Hematopoietic multipotent progenitor cell treated with erythropoietin and hydrocortisone succinate and interleukin-3 and kit ligand, for 17 days (in vitro differentiated cells): ENCODE measurements at places on chromosomes 7 and 10.

- DNase-seq = no peak
These were observed 7.7 kb downstream of the HDAC9 start for GRCh38 chr7:18503126-18503866.

- peak; percentile 21 for DNase-seq
These were observed 701 bp upstream of the GBX1 start for GRCh38 chr7:151168003-151168786.

DNA sequence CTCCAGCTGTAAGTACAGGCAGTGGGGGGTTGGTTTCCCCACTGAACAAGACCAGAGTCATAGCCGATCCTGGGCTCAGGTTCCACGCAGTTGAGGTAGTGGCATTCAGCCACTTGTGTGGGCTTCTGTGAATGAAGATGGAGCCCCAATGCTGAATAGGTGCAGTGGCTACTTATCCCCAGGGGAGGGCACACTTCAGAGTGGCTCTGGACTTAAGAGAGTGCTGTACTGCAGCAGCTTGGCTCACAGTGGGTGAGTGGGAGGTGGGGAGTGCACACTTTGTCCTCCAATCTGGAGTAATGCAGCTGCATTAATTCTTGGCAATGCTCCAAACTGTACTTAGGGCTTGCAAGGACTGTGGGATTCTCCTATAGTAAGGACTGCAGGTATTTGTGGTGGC lies 81.9 kb downstream of the BUB3 start:
- DNase-seq = no peak

DNA sequence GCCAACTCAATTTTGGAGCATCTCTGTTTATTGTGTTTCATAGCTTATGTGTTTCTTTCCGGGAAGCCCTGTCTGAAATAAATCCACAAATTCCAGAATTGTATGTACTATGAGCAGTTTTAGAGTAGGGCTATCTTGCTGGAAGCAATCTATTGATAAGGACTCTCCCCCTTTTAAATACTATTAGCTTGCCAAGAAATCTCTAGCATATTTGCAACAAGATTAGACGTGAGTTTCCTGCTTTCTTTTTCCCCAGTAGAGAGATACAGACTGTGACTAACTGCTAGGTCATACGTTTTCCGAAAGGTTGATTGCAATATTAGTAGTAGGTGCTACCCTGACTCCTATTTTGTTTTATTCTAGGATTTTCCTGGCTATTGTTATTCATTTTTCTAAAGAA lies 277.0 kb downstream of the MALRD1 start:
- DNase-seq = no peak

DNA sequence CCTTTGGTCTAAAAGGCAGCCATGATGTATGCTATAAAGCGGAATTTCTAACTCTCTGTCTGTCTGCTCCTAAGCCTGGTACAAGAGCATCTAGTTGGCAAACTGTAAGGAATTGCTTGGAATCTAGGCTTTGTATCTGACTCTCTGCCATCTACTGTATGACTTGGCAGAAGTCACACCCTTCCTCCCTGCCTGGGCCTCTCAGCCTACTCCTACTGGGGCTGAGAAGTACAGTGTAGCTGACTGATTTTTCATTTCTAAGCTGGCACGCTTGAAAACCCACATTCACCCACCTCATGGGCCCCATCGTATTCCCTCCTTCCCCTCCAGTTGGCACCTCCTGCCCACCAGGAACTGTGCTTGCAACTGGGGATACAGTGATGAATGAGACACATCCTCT lies 435.2 kb downstream of the PLXNA4 start:
- DNase-seq = no peak

GRCh38 chr10:89147256-89147655 lies 59.9 kb downstream of the CH25H start:
- no peak for DNase-seq

- peak; percentile 56 for DNase-seq
These were observed 441 bp downstream of the FBH1 start for GRCh38 chr10:5890452-5890915.

DNA sequence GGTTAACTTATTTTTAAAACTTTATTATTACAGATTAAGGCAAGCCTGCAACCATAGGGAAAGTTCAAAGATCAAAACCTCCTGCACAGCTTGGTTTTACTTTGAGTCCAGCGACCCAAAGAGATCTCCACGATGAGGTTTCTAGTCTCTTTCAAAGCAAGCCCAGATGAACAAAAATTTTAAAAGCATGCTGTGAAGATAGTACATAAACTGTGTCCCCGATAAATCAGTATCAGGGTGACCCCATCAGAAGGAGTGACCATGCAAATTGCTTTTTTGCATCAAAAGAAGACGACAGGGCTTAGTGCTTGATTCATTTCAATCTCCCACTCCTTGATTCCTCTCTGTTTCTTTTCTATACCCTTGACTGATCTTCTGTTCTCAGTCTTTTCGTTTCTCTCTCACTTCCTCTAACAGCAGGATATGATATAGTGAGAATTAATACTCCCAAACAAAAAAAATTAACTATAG lies 16.0 kb upstream of the DNTT start:
- DNase-seq = no peak

GRCh38 chr7:93461350-93461749 lies 113.2 kb downstream of the CALCR start:
- no peak for DNase-seq

GRCh38 chr10:10797513-10797912 lies 220.2 kb upstream of the CELF2 start:
- no peak for DNase-seq

DNA sequence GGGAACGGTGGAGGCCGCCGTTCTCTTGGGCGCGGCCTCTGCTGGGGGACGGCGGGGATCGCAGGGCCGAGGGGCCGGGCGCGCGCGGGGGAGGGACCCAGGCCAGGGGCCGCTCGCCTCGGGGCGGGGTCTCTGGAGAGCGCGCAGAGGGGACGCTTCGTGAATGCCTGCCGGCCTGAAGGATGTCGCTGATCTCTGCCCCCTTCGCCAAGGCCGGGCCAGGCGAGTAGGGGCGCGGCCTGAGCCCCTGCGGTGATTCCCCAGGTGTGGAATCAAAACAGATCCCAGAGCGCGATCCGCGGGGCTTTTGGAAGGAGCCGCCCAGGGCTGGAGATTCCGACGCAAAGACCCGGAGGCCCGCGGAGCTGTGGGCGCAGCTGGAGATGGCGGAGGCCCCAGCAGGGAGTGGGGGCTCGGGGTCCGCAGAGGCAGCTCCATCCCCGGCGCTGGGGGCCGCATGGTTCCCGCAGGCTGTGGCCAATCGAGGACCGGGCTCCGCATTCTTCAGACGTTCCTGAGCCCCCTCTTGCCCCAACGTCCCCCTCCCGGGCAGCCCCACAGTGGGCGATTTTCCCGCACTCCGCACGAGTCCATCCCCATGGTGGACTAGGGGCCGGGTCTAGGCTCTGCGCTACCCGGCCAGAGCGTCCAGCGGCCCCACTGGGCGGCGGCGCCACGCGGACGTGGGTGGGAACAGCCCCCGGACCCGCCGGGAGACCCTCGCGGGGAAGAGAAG lies 166.0 kb downstream of the ACTR3B start:
- no peak for DNase-seq

DNA sequence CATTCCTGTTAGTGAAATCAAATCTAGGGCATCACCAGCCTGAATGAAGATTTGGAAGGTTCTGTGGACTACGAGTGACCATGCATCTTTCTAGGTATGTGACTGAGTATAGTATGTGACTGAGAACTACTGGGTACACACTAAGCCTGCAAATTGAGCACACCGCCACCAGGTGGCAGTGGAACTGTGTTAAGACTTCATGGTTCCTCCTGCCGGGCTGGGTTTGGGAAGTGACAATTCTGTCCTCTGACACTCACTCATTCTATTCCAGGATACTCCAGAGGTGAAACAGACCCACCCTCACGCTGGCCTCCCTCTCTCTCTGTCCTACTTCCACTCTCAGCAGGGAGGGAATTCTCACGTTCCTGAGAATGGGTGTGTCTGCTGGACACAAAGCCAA lies 84.0 kb upstream of the TMEM248 start:
- peak; percentile 77 for DNase-seq

GRCh38 chr10:72539137-72539536 lies 86.7 kb downstream of the MICU1 start:
- DNase-seq = no peak

- DNase-seq = no peak
These were observed 10.7 kb upstream of the GJD4 start for GRCh38 chr10:35594115-35595079.

DNA sequence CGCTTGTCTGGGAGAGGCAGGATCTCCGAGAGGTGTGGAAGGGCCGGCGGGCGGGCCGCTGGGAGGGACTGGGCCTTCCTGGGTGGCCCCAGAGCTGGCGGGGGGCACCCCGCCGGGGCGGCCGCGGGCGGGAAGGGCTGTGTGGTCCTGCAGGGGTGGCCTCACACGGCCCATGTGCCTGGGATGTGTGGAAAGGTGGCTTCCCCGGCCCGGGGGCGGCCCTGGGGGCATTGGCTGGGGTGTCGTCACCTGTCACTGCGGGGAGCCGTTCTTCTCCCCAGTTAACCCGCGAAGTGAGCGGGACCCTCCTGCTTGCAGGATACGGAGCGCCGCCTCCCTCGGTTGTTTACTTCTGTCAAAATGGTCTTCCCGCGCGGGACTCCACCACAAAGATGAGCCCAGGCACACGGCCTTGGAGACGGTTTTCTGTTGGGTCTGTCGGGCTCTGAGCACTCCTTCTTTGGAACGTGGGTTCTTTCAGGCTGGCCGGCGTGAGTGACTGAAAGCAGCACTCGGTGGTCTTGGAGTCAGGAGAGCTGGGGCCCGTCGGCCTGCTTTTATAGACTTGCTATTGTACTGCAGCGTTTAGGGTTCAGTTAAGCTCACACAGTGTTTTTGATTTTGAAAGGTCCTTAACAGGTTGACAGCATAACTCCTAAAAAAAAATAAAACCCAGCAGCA lies 700 bp downstream of the SMC3 start:
- peak; percentile 46 for DNase-seq

GRCh38 chr10:60389413-60390025 lies at the start of gene ANK3:
TSS of gene ANK3 (minus strand) at chr10:60389875. CDS start at chr10:60389538, 337 bp downstream.
- no peak for DNase-seq

DNA sequence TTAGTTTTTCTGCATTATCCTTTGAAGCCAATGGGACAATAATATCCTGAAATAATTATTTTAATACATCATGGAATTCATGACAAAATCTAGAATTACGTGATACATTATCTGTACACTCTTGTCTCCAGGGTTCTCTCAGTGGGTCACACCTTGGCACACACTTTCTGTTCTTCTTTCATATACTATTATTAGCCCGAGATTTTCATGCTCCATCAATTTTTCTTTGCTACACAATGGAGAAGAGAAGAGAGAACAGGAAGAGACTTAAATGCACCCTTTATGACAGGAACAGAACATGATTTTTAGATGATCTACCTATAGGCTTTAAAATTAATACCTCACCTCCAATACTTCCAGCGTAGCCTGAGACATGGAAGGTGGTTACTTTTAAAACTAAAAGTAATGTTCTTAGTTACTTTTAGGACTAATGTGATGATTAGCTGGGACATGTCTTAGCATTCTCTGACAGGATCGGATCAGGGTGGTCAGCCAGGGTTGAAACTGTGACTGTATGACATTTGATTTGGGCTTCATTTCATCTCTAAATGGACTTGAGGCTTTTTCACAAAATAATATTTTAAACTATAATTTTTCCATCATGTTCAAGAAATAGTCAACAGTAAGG lies 148.2 kb upstream of the WNT16 start:
- DNase-seq = no peak

DNA sequence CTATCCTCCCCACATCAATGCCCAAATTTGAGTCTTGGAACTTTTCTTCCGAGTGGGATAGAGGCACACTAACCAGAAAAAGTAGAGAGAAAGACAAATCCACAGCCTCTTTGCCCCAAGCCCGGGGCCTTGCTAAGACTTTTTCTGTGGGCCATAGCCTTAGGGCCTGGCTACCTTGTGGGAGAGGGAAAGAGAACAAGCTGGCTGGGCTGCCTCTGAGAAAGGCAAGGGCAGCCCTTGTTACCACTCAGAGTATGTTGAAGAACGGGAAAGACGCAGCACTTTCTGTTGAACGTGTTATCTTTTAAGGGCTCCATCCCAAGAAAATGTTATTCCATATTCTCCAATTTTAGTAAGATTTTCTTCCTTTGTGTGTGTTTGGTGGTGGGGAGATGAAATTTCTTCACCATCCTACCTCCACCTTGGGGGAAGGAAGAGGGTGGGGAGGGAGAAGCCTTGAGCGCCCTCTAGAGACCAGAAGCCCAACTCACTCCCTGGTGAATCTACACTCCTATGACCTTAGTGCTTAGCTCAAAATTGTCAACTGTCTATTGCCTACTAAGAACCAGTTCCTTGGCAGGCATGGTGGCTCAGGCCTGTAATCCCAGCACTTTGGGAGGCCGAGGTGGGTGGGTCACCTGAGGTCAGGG lies 3.9 kb upstream of the NRF1 start:
- peak; percentile 44 for DNase-seq

- DNase-seq = no peak
These were observed 8.1 kb downstream of the TOMM7 start for GRCh38 chr7:22814261-22815208.

DNA sequence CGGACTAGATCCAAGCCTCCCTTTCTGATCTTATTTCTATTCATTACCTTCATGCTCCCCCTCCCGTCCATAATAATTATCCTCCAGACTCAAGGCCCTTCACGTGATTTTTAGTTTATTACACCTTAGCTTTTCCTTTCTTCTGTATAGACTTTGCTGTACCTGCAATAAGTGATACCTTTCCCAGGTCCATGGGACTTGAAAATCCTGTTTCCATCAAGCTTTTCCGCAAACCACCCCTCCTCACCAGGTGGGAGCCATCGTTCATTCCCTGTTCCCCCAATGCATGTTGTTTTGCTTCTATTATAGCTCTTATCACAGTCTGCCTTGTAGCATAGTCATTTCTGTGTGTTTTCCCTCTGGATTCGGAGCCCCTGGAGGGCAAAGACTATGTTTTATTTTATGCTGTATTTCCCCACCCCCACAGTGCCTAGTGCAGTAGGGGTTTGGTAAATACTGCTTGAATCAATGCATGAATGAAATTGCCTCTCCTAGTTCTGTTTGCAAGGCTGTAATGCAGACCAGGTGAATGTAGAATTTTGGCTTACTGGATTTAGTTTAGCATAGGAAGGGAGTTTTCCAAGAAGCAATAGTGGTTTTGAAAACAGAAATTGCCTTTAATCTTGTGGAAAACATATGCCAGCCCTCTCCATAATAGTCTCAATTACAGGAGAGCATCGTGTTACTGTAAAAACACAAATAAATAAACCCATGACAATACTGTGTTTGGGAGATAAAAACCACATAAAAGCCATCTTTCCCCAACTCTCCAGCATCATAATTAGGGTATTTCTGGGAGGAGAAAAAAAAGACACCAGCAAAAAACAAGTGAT lies 213.4 kb downstream of the AUTS2 start:
- no peak for DNase-seq

DNA sequence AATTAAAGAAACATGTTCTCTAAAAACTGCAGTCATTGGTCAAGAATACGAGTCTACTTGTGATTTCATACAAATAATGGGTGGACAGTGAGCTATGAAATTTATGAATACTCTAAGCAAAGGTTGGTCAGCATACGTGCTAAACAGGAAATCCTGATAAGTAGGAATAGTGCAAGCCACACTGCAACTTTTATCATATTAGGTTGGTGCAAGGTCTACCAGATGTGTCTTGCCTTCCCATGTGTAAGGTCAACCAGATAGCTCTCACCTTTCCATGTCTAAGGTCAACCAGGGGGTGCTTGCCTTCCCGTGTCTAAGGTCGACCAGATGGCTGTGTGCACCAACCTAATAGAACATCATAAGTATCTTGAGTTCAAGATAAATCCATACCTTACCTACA lies 2.0 kb upstream of the ITGB1 start:
- peak; percentile 10 for DNase-seq
